ENCODE measurements at places on chromosomes 16 and 17. TPM values are rescaled to one million over a fixed set of nuclear protein-coding genes. Genes with fewer than 3 reads are reported as not detected.

Gene CA5A
- total RNA-seq, result not detected

Gene DPEP1
- 0.10 TPM for total RNA-seq

Gene SDR42E1
- 2.6 TPM for total RNA-seq

Gene TVP23A
- not detected for total RNA-seq

Gene RCVRN
- total RNA-seq, result not detected
